ENCODE measurements at places on chromosomes 1 and 21.

GRCh38 chr1:94799206-94799605 lies 21.0 kb upstream of the SLC44A3 start:
- DNase-seq, result no peak

GRCh38 chr1:244735404-244735803 lies 82.5 kb downstream of the DESI2 start:
- no peak for DNase-seq

DNA sequence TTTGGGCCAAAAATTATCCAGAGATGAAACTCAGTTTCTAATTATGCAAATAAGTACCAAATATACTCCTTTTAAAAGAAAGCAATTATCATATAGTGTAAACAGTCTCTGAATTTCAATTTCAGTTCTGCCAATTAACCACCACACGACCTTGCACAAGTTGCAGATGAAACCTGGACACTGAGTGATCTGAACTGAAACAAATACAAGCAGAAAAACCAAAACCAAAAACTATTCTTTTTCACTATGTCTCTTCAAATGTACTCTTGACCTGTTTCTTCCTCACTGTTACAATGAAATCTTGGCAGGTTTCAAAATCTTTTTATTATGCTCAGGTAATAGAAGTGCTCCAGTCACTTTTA lies 79.2 kb downstream of the TYW3 start:
- no peak for DNase-seq

- DNase-seq, result no peak
These were observed 87.4 kb downstream of the DMRTB1 start for GRCh38 chr1:53546409-53547155.

DNA sequence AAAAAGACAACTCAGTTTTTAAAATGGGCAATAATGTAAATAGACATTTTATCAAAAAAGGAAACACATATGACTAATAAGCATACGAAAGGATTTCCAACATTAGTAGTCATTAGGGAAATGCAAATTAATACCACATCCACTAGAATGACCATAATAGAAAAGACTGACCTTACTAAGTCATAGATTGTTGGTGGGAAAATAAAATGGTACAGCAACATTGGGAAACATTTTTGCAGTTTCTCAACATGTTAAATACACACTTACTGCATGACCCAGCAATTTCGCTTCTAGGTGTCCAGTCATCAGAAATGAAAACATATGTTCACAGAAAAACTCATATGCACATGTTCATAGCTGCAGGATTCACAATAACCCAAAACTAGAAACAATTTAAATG lies 29.9 kb upstream of the SLC44A3 start:
- DNase-seq, result no peak

- no peak for DNase-seq
These were observed 207.9 kb downstream of the RRAGC start for GRCh38 chr1:38651669-38652068.

- peak; percentile 71 for DNase-seq
These were observed 39.8 kb downstream of the HTR6 start for GRCh38 chr1:19704247-19705113.

DNA sequence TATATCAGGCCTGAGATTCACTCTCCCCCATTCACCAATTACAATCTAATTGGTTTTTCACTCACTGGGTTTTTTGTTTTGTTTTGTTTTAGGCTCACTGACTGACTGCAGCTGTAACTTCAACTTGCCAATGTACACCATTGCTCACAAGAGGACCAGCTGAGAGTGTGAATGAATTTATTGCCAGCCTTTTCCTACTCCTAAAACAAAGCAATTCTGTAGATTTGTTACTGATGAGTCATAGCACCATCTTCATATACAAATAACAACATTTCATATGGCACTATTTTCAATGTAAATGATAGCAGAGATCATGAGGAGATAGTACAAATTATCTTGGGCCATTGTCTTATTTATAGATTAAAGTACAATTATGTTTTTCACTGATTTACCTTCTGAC lies 76.0 kb upstream of the DPYD start:
- DNase-seq, result no peak

DNA sequence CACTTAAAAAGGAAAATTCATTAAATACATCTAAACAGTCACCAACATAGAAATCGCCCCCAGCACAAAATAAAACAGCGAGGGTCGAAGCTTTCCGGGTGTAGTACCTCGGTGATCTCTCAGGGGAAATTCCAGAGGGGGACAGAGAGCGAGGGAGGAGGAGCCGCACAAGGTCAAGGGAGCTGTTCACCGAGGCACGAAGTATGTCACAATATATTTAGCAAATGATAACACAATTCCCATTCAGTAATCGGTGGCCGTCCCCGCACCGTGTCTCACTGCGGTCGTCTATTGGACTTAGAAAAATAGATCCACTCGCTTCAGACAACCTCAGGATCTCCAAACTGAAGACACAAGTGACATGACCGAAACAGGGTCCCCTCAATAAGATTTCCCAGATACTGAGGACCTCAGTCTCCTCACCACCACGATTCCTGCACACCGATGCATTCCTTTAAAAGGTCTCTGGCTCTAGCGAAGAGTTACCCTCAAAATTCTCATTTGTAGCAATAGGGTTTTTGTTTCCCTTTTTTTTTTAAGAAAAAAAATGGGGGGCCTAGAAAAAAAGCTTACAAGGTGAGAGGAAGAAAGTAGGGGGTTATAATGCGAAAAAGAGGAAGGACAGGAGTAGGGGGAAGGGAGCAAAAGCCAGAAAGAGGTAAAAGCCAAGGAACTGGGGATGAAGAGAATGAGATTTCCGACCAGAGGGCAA lies 1.1 kb downstream of the LPGAT1 start:
- no peak for DNase-seq

- no peak for DNase-seq
These were observed 14.7 kb downstream of the LYPLAL1 start for GRCh38 chr1:219188331-219188803.

DNA sequence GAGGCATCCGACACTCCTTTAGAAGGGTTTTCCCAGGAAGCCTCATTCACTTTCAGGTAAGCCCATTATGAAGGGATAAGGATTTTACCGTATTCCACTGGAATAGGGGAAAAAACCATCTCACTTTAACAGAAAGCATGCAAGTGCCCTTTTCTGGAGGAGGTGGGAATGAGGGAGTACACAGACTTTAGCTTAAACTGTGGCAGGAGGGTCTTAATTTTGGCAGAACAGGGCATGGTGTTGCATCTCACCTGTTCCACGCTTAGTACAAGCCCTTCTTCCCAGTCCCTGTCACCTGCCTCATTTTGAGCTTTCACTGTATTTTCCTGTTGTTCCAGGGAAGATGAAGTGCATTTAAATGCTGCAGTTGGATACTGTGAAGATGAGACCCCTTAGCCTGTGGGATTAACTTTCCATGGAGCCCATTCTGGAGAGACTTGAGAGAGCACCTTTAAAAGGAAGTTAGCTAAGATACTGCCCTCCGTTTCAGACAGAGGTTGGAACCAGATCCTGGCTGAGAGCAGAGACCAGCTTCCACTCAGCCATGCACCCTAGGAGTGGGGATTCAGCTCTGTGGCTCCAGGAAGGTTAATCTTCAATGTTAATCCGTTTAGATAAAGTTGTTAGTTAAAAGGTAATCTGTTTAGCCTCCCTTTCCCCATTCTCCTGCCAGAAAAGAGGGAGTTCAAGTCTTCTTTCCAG lies 42.6 kb downstream of the PBX1 start:
- no peak for DNase-seq

- peak; percentile 72 for DNase-seq
These were observed 11.1 kb upstream of the RAB42 start for GRCh38 chr1:28580722-28581530.

DNA sequence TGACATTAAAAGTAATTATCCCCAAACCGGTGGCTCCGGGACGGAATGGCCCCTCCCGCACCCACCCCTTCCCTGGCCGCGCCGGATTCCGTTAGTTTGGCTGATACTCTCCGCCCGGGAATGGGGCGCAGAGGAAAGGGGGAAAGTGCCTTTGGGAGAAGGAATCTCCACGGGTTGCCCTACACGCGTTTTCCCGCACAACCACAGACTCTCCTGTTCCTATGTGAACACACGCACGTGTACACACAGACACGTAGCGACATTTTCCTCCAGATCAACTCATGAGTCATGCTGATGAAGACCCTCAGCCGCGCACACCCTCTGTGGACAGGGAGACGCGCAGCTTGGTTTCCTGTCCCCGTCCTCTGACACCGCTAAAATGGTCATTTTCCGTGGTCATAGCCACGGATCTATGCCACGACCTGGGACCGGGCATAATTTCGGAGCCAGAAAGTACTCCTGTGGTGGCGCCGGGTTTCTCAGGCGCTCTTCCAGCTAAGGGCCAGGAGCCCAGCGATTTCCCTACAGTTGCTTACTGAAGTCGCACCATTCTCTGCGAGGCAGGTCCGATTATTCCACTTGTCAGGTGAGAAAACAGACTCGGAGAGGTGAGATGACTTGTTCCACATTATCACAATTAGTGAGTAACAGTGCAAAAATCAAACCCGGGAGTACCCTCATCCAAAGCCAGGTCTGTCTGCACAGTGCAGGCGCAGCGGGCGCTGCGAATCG lies 4.0 kb upstream of the DMRTA2 start:
- DNase-seq, result no peak

GRCh38 chr1:38138498-38139233 lies 92.1 kb upstream of the POU3F1 start:
- no peak for DNase-seq

DNA sequence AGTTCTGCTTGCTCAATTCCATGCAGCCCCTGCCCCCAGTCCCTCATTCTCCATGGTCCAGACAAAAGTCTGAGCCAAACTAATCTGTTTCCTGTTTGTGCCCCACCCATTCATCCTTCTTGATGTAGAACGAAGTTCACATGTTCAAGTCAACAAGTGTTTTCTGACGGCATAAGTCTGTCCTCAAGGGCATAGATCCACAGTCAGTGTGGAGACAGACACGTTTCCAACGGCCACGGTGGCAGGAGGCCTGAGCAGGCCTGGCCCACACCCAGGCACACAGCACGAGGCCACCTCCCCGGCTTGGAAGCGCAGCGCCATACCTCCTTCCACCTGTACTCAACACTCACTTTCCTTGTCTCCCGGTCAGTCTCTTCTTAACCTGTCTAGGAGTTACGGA lies 16.1 kb downstream of the ADORA1 start:
- DNase-seq, result no peak

DNA sequence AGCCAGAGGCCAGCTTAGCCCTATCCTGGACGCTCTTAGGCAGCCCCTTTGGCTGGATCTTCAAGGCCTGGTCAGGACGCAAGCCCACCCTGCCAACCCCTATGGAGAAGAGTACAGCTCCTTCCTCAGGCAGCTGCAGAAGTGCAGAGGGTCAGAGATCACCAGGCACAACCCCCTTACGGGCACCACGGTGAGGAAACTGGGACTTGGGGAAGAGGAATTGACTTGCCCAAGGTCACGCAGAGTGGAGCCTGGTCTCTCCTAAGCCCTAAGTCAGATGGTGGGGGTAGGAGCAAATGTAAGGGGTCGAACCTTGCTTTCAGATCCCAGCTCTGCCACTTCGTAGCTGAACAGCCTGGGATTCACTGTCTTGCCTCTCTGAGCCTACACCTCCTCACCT lies 3.7 kb downstream of the E2F2 start:
- DNase-seq, result no peak

- DNase-seq, result no peak
These were observed 91.9 kb downstream of the KCNT2 start for GRCh38 chr1:196516373-196516772.

GRCh38 chr21:14487490-14488432 lies 58.4 kb downstream of the SAMSN1 start:
- DNase-seq, result no peak

DNA sequence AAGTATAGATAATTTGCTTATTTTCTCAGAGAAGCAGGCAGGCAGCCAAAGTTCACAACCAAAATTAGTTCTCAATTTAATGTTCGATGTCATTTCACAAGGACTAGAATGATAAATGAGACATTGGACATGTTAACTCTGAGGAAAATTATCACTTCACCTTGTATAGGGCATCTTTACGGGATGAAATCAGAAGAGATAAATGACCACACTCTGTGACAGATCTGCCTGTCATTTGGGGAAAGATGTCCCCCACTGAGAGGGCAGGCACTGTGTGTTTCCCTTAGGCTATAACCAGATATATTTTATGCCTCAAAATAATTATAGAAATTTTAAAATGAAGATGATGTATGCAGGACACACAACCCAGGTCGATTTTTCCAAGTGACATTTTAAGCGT lies 642.9 kb downstream of the BRINP3 start:
- no peak for DNase-seq

- DNase-seq, result no peak
These were observed 19.2 kb downstream of the IER5 start for GRCh38 chr1:181107711-181108110.

DNA sequence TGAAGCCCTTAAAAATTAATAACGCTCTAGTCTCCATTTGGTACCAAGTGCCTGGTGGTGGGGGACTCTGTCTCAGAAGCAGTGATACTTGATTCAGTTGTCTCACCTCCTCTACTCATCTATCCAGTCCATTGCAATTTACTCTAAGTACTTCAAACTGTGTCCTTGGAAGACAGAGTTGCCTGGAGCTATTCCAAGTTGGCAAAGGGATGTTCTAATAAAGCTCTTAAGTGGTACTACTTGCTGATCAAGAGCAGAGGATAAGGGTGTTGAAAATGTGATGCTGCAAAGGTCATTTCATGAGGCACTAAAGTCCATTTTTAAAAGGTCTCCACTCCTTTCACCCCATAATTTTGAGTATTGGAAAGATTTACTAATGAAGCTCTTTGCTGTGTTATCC lies 142.2 kb downstream of the NFIA start:
- no peak for DNase-seq

DNA sequence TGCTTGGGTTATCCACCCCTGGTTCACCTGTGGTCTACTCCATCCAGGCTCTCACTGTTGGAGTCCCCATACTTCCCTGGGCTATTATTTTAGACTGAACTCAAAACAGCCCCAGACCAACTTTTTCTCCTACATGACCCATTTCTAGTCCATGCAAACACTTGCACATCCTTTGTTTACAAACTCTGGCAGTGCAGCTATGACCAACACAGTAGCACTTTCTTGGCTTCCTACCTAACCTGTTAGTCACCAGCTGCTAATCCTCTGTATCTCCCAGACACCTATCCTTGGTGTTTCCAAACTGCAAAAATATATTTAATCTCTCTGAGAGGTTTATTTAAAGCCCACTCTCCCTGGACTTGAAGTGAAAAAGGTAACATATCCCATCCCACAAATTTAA lies 90.8 kb downstream of the DDAH1 start:
- DNase-seq, result no peak

GRCh38 chr1:208951908-208952307 lies 631.6 kb upstream of the CAMK1G start:
- DNase-seq, result no peak

DNA sequence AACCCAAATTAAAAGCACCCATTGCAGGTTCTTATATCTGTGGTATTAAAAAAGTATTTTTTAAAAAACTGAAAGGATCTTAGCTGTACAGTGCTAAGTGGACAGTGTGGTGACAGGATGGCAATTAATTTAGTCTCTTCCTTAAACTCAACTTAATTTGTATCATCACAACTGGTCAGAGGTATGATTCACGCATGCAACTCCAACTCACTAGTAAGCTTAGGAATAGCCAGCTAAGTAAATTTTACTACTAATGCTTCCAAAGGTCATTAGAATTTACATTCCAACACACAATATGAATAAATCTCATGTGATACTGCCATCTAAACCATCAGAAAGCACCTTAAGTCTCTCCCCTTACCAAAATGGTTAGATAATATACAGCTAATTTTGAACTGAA lies 35.4 kb downstream of the ENAH start:
- no peak for DNase-seq
